ENCODE measurements at places on chromosomes 3 and 15.

GRCh38 chr3:107680698-107681097, 157.9 kb downstream of the BBX start:
- no peak overlapping the region for H3K27ac ChIP-seq
- no peaks in the 10 kb centered on the region for H3K36me3 ChIP-seq
- H3K4me1 ChIP-seq = peaks cover 12% of the 10 kb centered on the region
- no peak for DNase-seq
- no peak overlapping the region for H3K4me3 ChIP-seq

DNA sequence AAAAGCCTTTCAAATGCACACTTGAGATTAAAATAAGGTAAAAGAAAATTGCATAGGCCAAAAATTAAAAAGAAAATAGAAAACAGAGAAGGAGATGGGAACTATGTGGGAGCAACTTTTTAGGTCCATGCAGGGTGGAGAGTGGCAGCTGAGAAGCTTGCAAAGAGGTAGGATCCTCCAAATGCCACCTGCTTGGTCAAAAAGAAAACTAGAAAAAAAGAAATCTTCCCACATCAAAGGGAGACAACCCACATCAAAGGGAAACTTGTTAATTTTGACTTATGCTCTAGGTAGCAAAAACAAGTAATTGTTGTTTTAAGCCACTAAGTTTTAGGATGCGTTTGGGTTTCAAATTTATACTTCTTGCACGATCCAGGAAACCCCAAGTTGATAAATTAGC, 342.9 kb downstream of the IL20RB start:
- DNase-seq = no peak
- H3K36me3 ChIP-seq = no peaks in the 10 kb centered on the region
- H3K27me3 ChIP-seq = no peaks in the 10 kb centered on the region
- H3K27ac ChIP-seq = no peak overlapping the region

DNA sequence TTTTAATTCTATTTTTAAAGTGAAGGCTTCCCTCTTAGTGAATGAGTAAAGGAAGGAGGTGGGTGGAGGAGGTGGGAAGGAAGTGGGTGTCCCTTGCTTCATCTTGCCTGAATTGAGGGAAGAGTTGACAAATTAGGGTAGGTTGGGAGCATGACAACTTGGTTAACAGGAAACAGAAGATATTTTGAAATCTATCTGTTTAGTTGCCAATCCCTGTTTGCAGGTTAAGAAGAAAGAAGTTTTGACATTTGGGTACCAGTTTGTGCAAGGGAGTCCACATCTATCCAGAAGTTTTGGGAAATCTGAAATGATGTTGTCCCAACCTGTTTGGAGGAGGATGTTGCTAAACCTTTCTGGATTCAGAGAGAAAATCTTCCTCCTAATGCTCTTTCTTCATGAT, 204.1 kb upstream of the SUCLG2 start:
- H3K36me3 ChIP-seq = no peaks in the 10 kb centered on the region
- no peak overlapping the region for H3K27ac ChIP-seq
- no peaks in the 10 kb centered on the region for H3K4me1 ChIP-seq

DNA sequence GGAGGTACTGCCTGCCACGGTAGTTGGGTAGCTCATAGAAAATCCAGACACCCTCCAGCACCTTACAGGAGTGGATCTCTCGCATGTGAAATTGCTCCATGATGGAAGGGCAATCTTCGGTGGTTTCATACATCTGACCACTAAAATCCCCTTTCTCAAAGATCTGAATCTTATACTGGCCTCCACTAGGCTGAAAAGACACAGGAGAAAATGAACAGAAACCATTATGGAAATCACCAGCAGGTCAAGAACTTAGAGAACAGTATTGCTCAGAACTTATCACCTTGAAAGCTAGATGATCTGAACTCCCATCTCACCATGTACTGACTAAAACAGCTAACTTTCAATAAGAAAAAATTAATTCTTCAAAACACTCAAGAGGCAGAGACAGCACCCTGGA, 5.4 kb downstream of the CRYGS start:
- no peaks in the 10 kb centered on the region for H3K36me3 ChIP-seq
- no peaks in the 10 kb centered on the region for H3K27me3 ChIP-seq
- no peaks in the 10 kb centered on the region for H3K4me1 ChIP-seq
- H3K27ac ChIP-seq = no peak overlapping the region
- H3K4me3 ChIP-seq = no peak overlapping the region

DNA sequence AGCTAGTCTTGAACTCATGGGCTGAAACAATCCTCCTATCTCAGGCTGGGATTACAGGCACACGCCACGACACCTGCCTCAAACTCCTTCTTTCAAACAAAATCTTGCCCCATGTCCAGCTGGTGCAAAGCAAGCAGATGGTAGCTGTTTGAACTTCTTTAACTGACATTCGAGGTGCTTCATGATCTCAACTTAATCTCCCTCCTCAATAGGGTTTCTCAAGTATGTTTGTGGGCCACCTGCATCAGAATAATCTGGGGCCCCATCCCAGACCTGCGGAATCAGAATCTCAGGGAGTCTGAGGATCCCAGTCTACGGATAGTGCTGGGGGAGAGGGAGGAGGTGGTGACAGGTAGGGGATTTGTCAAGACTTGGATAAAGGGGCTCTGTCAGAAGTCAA, 20.9 kb upstream of the TRH start:
- peaks cover 18% of the 10 kb centered on the region for H3K4me1 ChIP-seq
- DNase-seq = no peak
- H3K27ac ChIP-seq = peak overlapping the region; percentile 23

DNA sequence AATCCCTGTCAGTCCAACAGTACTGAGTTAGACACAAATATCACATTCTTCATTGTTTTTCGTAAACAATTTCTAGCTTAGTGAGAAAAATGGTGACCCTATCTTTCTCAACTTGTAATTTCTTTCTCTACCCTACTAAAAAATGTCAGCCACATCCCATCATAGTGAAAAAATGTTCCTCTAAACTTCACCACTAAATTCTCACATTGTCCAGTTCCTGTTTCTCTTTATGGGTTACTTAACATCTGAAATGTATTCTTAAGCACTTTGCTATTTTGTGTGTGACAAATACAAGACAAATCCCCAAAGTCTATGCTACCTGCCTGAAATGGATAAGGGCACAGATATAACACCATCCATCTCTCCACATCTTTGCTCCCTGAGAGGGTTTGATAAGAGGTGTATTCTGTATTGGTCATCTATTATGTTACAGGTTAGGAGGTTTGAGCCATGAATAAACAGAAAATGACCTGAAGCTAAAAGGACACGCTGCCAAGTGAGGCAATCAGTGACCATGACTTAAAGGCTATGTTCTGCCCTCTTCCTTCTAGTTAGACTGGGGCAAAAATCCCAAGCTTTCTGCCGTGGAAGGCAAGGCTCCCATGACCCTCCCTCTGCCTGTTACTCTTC, 118.2 kb downstream of the GADL1 start:
- H3K27ac ChIP-seq = no peak overlapping the region
- H3K27me3 ChIP-seq = no peaks in the 10 kb centered on the region

GRCh38 chr3:75692061-75692460, 27.9 kb downstream of the FRG2C start:
- H3K27me3 ChIP-seq = no peaks in the 10 kb centered on the region
- H3K27ac ChIP-seq = no peak overlapping the region
- no peaks in the 10 kb centered on the region for H3K36me3 ChIP-seq
- DNase-seq = no peak
- H3K4me3 ChIP-seq = no peak overlapping the region

- H3K27me3 ChIP-seq = no peaks in the 10 kb centered on the region
- H3K36me3 ChIP-seq = peaks cover 73% of the 10 kb centered on the region
- no peak overlapping the region for H3K27ac ChIP-seq
- DNase-seq = no peak
- H3K4me1 ChIP-seq = no peaks in the 10 kb centered on the region
- no peak overlapping the region for H3K4me3 ChIP-seq
Observed at GRCh38 chr15:85672332-85673084, 122.2 kb downstream of the KLHL25 start.
